ENCODE measurements at places on chromosomes 16 and 17.

- no peak for DNase-seq
These were observed 4.3 kb upstream of the ALDH3A1 start for GRCh38 chr17:19752216-19753050.

DNA sequence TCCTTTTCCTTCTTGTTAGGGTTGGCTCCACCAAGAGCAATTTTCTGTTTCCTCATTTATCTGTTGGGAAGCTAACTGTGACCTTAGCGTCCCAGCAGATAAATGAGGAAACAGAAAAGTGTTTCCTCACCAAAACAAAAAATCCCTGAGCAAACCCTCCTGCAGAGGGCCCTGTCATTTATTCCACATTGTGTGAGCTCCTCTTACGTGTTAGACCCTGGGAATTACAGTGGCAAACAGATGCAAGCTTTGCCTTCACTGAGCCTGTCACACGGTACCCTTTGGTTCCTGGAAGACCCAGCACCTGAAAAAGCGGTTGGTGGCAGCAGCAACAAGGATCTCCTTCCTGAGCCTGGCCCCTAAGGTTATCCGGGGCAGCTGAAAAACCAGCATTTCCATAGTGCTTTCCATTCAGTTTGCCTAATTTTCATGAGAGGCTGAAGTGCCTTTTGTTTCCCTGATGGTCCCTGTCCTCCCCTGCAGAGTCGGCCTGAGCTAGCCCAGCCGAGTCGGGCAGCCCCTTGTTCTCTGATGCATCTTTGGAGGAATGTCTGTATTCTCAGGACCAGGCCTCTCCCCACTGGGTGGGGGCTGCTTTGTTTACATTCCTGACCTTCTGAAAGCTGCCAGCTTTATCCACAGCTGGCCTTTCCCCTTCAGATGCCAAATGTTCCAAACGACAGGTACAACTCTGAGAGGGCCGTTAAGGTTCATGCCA, 34.7 kb downstream of the YPEL2 start:
- DNase-seq: no peak

DNA sequence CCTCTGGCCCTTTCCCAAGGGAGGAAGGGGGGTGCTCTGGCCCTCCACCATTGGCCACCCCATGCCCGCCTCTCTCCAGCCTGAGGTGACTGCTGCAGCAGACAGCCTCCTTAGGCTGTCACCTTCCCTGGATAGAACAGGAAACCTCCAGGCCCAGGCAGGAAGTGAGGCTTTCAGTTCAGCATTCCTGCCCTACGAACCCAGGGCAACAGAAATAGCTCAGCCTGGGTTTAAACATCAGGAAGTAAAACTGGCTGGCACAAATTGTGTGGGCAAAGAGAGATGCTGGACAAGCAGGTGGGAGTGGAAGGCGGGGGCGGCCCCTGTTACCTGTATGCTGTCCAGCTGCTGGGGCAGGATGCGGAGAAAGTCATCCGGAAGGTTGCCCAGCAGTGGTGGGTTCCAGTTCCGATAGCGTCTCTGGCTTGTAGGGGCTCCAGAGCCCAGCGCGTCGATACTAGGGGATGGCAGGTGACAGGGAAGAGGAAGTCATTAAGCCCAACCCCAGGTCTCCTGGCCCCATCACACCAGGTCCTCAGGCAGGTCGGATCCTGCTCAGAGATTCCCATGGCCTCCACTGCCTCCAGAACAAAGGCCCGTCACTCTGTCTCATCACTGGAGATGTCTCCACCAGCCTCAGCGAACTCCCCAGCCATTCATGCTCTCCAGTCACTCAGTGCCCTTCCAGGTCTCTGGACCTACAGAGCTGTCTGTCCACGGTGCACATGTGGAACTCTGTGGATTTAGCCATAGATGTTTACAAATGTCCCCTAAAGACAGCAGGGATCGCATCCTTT, 23.6 kb upstream of the MRPS23 start:
- no peak for DNase-seq

- DNase-seq: no peak
These were observed 1.4 kb downstream of the AXIN2 start for GRCh38 chr17:65559804-65560627.

DNA sequence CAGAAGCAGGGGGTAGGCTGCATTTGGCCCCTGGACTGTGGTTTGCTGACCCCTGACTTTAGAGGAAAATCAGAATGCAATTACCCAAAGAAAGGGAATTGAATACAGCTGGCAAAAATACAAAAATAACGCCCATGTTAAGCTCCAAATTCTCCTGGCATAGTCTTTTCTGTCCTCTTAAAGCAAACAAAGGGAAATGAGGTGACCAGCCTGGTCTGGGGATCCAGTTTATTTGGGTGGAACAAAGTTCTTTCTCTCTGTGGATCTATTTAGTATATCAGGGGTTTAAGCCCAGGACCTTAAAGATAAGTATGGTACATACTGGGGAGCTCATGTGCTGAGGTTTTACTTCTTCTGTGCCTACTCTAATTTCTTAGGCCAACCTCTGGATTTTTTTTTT, 23.5 kb downstream of the DNAJA2 start:
- DNase-seq: no peak

- no peak for DNase-seq
These were observed 885 bp upstream of the SLFN13 start for GRCh38 chr17:35449371-35449931.

- no peak for DNase-seq
These were observed 1.7 kb downstream of the TXNDC17 start for GRCh38 chr17:6642592-6642991.

DNA sequence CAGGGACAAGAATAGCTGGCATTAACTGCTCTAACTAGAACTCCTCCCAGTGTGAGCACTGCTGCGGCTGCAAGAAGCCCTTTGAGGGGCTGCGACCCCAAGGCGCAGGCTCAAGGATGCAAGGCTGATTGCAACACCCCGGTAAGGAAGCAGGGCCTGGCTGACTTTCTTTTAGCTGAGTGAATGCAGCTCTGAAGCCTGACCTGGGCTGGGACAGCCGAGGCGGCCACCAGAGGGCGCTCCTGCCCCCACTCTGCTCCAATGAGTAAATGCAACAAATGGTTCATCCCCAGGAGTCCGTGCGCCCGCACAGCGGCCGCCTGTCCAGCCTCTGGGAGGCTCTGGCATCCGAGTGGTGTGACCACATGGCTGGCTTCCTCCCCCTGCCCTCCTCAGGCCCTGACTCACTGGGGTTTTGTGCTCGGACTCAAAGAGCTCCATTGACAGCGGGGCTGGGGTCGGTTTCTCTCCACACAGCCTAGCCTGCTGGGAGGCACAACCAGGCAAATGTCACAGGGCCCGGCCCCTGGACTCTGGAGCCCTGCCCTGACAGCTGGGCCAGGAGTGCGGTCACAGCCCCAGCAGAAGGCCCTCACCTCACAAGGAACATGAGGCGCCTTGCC, at the start of gene SMIM5:
SMIM5 (plus strand) TSS at position 572 of the 623 bp plus-strand sequence. CDS start 6,768 bp downstream, outside the sequence.
- peak; percentile 76 for DNase-seq

DNA sequence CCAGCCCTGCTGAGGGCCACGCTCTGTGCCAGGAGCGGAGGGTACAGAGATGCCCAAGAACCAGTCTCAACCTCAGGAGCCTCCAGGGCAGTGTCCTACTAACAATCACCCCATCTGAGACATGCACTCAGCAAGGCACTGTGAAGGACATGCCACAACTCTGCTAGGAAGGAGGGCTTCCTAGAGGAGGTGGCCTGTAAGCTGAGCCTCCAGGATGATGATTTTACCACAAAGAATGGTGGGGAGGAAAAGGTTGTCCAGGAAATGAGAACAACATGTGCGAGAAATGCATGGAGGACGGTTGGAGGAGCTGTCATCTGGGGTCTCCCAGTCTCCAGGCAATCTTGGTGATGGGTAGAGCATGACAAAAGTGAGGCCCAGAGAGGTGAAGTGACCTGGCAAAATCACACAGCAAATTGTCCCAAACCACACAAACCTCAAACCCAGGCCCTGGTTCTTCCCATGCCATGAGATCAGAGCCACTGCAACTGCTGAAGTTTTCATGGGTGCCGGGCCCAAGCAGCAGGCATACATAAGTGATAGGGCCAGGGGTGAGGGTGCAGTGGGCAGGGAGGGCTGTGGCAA, 30.5 kb downstream of the CNGB1 start:
- DNase-seq: no peak

DNA sequence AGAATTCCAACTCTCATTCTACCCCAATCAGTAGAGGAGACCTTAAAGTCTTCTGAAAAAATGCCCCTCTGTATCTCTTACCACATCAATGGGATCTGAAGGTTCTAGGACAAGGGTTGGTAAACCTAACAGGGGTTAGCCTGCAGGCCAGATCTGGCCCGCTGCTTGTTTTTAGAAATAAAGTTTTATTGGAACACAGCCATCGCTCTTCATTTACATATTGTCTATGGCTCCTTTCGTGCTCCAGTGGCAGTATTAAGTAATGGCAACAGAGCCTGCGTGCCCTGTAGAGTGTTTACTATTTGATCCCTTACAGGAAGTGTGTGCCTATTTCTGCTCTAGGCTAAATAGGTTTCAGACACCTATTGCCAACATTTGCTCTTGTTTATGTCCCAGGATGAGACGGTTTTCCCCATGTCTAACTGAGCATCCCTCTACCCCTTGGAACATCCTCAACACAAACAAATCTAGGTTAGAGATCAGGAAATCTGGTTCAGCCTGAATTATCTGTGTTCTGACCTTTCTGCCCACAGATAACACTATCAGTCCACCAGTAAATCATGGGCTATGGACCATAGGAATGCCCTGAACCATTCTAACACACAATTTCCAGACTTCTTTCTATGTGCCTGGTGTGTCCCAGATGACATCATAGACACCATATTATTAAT, 44.2 kb upstream of the ERCC4 start:
- DNase-seq: no peak

- no peak for DNase-seq
These were observed 208.9 kb downstream of the CDH13 start for GRCh38 chr16:82835487-82836155.

GRCh38 chr17:35906191-35906925, 24.2 kb downstream of the RDM1 start:
- no peak for DNase-seq

DNA sequence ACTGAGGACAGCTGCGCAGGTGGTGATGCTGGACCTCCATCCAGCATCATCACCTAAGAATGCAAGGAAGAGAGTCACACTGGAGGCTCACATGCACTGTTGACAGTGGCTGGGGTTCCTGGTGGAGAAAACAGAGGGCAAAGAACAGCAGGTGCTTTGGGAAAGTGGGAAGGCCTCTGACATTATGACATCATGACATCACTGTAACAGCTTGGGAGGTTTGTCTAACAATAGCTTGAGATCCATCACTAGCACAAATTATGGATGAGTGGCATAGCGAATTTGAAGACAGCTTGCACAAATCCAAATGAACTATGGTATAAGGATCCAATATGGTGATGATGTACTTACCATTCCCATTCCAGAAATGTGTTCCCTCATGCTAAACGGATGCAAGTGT, 226.5 kb upstream of the MPHOSPH6 start:
- no peak for DNase-seq

GRCh38 chr17:57294101-57294500, 37.8 kb downstream of the MSI2 start:
- DNase-seq: no peak

GRCh38 chr17:78341559-78342448, 18.1 kb downstream of the SOCS3 start:
- DNase-seq: no peak

- no peak for DNase-seq
These were observed 1.2 kb upstream of the PFN1 start for GRCh38 chr17:4949321-4950074.

- DNase-seq: no peak
These were observed 40.4 kb downstream of the CFDP1 start for GRCh38 chr16:75392906-75393305.

GRCh38 chr17:6755731-6756184, at the start of gene XAF1:
Gene XAF1, plus strand, starts transcription at chr17:6756046. Its CDS starts 33 bp downstream, at chr17:6756079.
- DNase-seq: peak; percentile 45

- no peak for DNase-seq
These were observed 97.1 kb upstream of the TMEM97 start for GRCh38 chr17:28221751-28222414.

GRCh38 chr17:50767446-50767845, at the start of gene ANKRD40CL:
Gene ANKRD40CL, minus strand, starts transcription at chr17:50767518. Its CDS starts 605 bp downstream, at chr17:50766913.
- no peak for DNase-seq

- DNase-seq: no peak
These were observed 1.6 kb upstream of the CD7 start for GRCh38 chr17:82318772-82319606.

DNA sequence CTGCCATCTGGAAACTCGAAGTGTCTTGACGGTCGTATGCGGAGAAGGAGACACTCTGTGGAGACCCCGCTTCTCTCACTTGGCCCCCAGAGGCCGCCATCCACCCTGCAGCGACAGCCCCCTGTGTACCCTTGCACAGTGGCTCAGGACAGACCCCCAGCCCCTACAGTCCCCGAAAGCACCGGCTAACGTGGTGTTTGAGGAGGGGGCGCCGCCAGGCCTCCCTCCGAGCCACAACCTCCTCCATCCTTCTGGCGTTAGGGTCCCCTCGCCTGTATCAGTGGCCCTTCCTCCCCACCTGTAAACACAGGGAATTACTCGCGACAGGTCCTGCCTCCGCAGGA, 73.6 kb downstream of the LMF1 start:
- DNase-seq: no peak

GRCh38 chr17:51270636-51271035, 10.3 kb downstream of the UTP18 start:
- DNase-seq: no peak

- no peak for DNase-seq
These were observed 87.3 kb upstream of the CORO6 start for GRCh38 chr17:29709866-29710519.

- no peak for DNase-seq
These were observed 228.2 kb upstream of the GSE1 start for GRCh38 chr16:85384833-85385462.

DNA sequence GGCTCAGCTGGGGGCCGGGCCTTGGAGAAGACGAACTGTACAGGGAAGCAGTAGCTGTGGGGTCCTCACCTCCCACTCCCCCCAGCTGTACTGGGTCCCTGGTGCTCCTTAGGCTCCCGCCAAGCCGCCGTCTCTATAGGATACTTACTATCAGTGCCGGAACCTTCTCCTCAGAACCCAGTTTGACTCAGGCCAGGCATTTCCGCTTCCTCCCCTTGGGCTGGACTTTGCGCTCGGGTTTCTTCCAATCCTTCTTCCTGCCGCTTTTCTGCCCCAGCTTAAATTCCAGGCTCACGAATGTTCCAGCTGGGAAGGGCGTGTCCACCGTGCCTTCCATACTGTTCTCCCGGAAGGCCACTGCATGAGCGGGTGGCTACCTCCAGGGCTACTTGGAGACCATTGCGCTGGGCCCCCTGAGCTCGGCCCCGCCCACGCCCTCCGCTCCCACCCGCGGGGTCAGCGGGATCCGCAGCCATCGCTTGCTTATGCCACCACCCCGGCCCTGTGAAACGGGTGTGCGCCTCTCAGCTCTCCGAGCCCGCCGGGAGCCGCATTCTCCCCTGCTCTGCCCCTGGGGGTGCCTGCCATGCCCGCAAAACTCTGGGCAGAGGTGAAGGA, 1795.9 kb downstream of the TP53TG3F start:
- no peak for DNase-seq
